Stimulated activated CD8-positive, alpha-beta memory T cell treated with anti-CD3 and anti-CD28 coated beads, Interleukin-4, amount 100 ng/mL, for 1 hour (primary cell): ENCODE measurements at places on chromosomes 12 and 14.
A peak's percentile ranks its signal among the peaks of the same experiment; 100 is the strongest.

DNA sequence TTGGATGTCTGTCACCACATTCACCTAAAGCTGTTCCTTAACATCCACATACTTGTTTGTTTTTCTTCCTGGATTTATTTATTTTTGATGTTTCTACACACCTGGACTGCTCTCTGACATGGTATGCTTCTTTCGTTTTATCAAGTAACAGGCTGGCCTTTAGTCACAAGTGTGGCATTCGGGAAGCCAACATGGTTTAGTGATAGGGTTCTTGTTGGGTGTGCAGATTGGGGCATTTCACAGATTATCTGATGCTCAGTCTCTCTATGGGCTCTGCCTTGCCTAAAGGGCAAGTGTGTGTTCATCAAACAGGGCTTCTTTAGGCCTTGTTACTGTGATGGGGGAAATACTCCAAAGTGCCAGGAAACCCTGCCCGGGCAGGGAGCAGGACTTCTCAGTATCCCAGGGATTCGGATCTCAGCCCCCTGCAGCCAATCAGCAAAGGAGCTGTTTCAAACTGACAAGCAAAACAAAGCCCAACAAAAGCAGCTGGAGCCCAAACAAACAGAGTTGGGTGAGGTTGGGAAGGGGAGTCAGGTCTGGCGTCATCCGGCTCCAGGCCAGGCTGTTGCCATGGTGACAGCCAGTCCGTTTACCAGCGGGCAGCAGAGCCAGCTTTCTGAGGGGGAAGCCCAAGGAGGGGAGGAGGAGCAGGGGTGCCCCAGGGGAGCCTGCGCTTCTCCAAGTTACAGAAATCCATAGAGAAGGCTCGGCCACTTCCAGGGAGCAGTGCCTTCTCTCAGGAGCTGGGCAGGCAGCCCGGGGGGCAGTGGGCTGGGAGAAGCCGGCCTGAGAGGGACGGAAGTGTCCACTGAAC is 31.9 kb downstream of the FOS start:
- no peak for DNase-seq

GRCh38 chr12:74393272-74393671 is 144.4 kb upstream of the ATXN7L3B start:
- DNase-seq: no peak

DNA sequence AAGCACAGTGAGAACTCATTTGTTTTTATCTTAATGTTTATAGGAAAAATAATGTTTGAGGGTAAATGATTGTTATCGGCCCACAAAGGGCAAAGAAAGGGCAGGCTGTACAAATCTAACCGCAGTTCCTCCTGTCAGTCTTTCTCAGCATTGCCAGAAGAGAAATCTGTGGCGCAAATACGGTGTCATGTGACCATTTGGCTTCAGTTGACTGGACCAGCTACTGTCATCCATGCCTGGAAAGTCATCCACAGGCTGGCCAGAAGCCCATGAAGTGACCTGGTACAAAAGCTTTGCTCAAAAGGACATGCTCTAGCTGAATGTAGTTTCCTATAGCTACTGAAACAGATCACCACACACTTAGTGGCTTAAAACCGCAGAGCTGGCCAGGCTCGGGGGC is 43.6 kb downstream of the HCAR2 start:
- no peak for DNase-seq

DNA sequence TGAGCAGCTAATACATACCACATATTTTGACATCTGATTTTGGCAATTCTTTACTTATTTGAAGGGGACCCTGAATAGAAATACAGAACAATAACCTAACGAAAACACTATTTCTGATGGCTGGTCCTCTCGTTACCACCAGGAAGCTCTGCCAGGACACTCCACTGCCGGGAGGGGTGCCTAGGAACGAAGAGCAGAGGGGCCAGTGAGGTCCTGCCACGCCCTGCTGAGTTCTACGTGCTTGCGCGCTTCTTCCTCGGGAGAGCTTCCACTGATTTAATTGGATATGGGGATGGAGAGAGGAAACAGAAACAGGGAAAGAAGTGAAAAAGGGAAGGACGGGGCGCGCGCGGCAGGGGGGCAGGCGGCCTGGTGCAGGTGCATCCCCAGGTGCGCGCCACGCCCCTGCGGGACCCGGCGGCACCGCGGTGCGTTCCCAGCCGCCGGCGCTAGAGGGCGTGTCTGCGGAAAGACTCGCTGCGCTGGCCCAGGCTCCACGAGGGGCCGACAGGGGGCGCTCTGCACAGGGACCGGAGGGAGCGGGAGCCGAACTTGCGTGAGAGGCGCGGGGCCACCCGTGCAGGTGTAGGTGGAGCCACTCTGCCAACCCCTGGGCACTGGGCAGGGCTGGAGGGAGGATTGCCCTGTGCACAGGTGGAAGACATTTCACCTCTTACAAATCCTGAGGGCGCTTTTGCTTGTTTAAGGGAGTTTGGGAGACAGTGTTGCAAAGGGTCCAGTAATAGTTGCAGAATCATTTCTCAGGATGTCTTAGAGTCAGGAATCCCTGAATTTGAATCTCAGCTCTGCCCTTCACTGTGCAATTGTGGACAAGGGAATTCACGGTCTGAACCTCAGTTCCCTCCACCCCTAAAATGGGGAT is 986.3 kb upstream of the TMEM132C start:
- peak; percentile 28 for DNase-seq

- no peak for DNase-seq
These were observed 161.2 kb downstream of the RERGL start for GRCh38 chr12:17928708-17929366.

GRCh38 chr12:24679126-24679525 is 269.8 kb downstream of the BCAT1 start:
- DNase-seq: no peak
